ENCODE measurements at places on chromosomes 12 and 14. TPM values are rescaled to one million over a fixed set of nuclear protein-coding genes. Genes with fewer than 3 reads are reported as not detected.

HCAR1 gene
- not detected for total RNA-seq

TAS2R10 gene
- total RNA-seq: 0.17 TPM

GALNT6 gene
- total RNA-seq: 19.9 TPM

DHRS2 gene
- 0.65 TPM for total RNA-seq

TMEM229B gene
- 1.4 TPM for total RNA-seq

ANKRD33 gene
- 0.19 TPM for total RNA-seq

SLC35F4 gene
- total RNA-seq: not detected

RNASE3 gene
- total RNA-seq: not detected

KERA gene
- not detected for total RNA-seq

EXOC3L4 gene
- not detected for total RNA-seq

NOXRED1 gene
- total RNA-seq: not detected

TAS2R20 gene
- 2.2 TPM for total RNA-seq

SERPINA5 gene
- 0.33 TPM for total RNA-seq

CLEC12A gene
- not detected for total RNA-seq

LRTM2 gene
- total RNA-seq: not detected

SRRM4 gene
- total RNA-seq: not detected

APOLD1 gene
- total RNA-seq: 63.8 TPM

DNAH10 gene
- total RNA-seq: under 0.01 TPM

ST8SIA1 gene
- total RNA-seq: 0.17 TPM

CATSPERB gene
- total RNA-seq: 0.68 TPM

STAC3 gene
- total RNA-seq: not detected

DACT1 gene
- 0.05 TPM for total RNA-seq

AHSA1 gene
- total RNA-seq: 187 TPM

Data from dermis blood vessel endothelial cell (primary cell).